Activated CD4-positive, alpha-beta memory T cell treated with anti-CD3 and anti-CD28 coated beads for 36 hours (primary cell): ENCODE measurements at places on chromosomes 12 and 14. TPM values are rescaled to one million over a fixed set of nuclear protein-coding genes. Genes with fewer than 3 reads are reported as not detected.

The WASHC4 gene
- total RNA-seq: 36.8 TPM

The NPFF gene
- 0.58 TPM for total RNA-seq

The BMP4 gene
- total RNA-seq: 0.34 TPM

The GPD1 gene
- total RNA-seq: 0.10 TPM

The PLA2G1B gene
- not detected for total RNA-seq

The SRRM4 gene
- not detected for total RNA-seq

The IAPP gene
- total RNA-seq: not detected

The OTOGL gene
- total RNA-seq: not detected

- DNase-seq: peak; percentile 19
Observed at GRCh38 chr12:67068204-67068731, 200.9 kb upstream of the CAND1 start.

DNA sequence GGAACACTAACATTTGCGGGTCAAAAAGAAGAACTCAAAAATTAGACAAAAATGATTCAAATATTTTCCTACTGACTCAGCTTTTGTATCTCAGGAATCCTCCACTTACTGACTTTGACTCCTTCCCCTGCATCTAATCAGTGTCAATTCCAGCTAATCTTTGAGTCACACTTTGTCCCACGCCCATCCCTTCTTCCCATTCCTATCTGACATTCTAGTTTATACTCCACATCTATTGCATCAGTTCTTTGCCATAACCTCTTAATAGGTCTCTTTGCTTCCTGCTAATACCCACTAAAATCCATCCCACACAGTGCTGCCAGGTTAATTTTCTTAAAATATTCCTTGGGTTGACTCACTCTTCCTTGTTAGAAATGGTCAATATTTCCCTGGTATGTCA, 19.1 kb downstream of the BBS10 start:
- DNase-seq: no peak
- H3K27me3 ChIP-seq: peaks cover 10% of the 10 kb centered on the region
- H3K36me3 ChIP-seq: no peaks in the 10 kb centered on the region
- H3K27ac ChIP-seq: no peak overlapping the region
- no peak overlapping the region for H3K4me3 ChIP-seq

GRCh38 chr14:69775012-69775411, 8.1 kb downstream of the SRSF5 start:
- no peak overlapping the region for H3K27ac ChIP-seq
- no peak overlapping the region for H3K4me3 ChIP-seq
- no peak for DNase-seq
- H3K4me1 ChIP-seq: peaks cover 74% of the 10 kb centered on the region

DNA sequence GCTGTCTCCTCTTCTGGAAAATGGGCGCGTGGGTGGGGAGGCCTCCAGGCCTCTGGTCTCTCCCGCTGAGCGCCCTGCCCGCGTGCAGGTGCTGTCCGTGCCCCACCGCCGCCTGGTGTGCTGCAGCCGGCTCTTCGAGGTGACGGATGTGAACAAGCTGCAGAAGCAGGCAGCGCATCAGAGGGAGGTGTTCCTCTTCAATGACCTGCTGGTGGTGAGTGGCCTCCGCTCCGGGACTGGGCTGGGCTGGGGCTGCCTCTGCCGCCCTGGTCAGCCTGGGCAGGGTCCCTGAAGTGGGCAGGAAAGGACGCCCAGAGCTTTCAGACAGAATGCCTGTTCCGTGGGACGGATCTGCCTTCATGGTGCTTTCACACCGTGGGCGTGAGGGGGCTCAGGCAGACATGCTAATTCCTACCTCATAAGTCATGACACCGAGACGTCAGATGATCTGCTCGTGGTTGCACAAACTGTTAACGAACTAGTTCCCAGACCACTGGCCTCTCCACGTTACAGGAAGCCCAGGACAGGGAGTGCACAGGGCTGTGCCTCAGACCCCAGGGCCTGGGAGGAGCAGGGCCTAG, 50.5 kb downstream of the SLC6A12 start:
- peaks cover under 1% of the 10 kb centered on the region for H3K4me1 ChIP-seq
- H3K4me3 ChIP-seq: no peak overlapping the region
- no peaks in the 10 kb centered on the region for H3K27me3 ChIP-seq
- H3K36me3 ChIP-seq: no peaks in the 10 kb centered on the region

DNA sequence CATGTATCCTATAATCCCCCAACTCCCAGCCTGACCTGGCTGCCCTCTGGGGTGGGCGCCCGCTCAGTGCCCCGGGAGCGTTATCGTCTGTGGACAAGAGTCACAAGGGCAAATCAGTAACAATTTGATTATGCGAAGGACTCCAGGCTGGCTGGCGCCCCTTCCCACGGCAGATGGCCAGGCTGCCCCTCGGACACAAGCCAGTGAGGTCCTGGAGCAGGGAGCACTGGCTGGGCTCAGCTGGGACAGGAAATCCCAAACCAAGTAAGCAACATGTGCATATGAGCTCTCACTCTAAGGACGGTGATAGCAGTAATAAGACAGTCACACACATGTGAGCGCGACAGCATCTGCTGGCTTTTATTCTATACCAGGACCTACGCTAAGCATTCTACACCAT, 59.3 kb upstream of the FAM222A start:
- no peak for DNase-seq
- no peaks in the 10 kb centered on the region for H3K36me3 ChIP-seq
- no peaks in the 10 kb centered on the region for H3K4me1 ChIP-seq
- no peak overlapping the region for H3K27ac ChIP-seq

DNA sequence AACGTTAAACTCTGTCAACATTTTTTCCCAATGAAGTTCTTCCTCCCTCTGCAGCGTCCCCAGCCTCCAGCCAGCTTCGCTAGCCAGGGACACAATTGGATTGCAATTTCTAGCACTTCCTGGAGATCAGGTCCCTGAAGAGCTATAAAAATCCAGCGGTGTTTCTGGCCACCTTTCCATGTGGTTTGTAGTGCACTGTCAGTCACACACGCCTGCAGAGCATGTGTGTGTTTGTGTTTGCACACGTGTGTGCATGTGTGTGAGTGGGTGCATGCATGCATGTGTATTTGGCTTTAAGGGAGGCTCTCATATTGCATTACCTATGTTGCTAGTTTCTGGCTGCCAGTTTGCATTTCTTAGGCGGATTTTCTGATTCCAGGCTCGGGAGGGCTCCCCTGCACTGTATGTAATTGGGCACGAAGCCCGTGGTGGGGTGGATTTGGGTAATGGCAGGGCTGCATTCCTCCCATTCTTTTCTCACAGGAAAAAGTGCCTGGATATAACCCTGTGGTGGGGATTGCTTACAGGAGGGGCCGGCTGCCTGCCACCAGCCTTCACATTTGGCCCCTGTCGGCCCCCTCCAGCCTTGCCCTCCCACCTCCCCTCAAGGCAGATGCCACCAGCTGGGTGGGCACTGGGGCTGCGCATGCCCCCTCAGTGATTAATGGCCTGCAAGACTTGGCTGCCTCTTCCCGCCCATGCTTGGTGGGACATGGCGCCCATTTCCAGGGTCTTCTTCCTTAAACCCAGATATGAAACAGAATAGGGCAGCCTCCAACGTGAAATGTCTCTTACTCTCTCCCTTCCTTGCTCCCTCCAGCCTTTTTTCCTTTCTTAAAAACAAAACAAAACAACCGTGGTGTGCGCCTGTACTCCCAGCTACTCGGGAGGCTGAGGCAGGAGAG, 74.0 kb downstream of the TSPAN9 start:
- H3K27me3 ChIP-seq: peaks cover 9% of the 10 kb centered on the region
- H3K4me1 ChIP-seq: no peaks in the 10 kb centered on the region
- H3K27ac ChIP-seq: no peak overlapping the region
- H3K36me3 ChIP-seq: no peaks in the 10 kb centered on the region
- no peak for DNase-seq
